Activated T-cell treated with anti-CD3 and anti-CD28 coated beads, Interleukin-2, amount 50 U/mL, for 48 hours (primary cell): ENCODE measurements at places on chromosomes 4 and X.

- DNase-seq: no peak
Measured at GRCh38 chrX:134139090-134139489, 97.9 kb upstream of the CCDC160 start.

- no peak for DNase-seq
Measured at GRCh38 chrX:3621414-3621813, 92.0 kb downstream of the PRKX start.

- no peak for DNase-seq
Measured at GRCh38 chrX:150676221-150676620, 17.0 kb upstream of the MTMR1 start.

DNA sequence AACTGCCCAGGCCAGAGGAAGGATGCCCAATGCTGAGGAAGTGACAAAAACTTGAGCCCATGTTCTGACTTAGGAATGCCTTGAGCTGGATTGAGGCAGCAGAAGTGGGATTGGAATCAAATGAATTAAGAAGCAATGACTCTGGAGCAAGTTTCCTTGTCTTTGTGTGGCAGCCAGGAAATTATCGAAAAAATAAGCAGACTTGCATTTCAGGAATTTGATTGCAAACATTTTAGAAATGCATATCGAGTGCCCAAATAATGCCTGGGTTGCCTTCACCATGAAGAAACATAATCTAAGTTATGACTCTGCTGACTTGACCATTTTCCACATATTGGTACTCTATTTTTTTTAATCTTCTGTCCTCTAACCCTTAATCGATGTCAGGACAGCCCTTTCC lies 9.5 kb downstream of the CYTL1 start:
- no peak for DNase-seq

DNA sequence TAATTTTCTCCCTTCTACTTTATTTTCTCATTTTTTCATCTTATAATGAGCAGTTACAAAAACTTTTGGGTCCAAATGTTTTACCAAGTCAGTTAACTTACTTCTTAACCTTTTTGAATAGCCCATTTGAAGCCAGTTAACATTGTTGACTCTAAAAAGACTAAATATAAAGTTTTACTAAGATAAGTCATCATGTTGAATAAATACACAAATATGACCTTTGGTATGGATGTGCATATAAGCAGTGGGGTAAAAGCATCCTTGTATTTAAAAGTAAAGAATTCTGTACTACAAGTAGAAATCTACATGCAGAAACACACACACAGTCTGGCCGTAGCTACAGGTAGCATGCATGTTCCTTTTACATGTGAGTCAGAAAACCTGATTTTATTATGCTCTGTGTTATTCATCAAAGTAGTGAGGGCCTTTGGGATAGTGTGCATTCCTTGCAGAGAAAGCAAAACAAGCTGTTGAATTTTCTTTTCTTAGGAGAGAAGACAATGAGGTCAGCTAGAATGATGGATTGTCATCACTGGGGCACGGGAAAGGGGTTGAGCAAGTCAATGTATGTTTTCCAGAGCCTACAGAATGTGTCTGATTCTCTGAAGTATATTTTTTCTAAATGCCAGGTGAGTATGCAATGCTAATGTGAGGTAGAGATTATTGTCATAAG lies 533.2 kb upstream of the AGA start:
- DNase-seq: no peak

GRCh38 chrX:122418758-122419157 lies 765.3 kb upstream of the GRIA3 start:
- no peak for DNase-seq
